Amniotic epithelial cell (primary cell): ENCODE measurements at places on chromosomes 5 and 9.
A peak's percentile ranks its signal among the peaks of the same experiment; 100 is the strongest.

DNA sequence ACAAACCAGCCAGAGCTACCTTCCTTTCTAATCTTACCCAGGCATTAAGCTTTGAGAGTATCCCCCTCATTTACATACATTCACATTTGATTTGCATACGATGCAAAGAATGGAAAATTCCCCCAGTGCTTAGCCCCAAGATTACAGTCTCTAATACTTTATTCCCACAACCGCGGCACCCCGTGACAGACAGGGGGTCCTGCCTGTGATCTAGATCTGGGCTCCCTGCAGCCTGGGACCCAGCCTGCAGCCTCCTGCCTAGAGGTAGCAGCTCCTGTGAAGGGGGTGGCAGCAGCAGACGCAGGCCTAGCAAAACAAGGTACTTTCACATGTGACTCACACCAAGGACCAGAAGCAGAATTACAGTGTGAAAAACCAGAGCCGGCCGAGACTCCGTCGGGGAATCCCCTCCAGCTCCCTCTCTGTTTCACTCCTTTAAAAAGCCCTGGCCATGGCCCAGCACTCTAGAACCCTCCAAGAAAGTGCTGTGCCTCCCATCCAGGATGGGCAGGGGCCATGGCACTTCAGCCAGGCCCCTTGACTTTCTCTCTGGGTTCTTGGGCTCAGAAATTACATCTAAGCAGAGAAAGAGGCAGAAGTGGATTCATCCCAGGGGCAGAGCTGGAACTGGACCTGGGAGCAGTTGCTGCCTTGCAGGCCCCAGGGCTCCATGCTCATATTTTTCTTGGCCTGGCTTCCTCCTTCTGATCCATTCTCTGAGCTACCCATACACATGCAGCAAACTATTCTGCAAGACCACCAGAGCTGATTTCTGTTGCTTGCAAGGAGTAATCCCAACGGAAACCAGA, 14.0 kb upstream of the TCF7 start:
- peak; percentile 65 for DNase-seq

- peak; percentile 82 for DNase-seq
Observed at GRCh38 chr5:150436141-150436680, 13.3 kb downstream of the RPS14 start.

DNA sequence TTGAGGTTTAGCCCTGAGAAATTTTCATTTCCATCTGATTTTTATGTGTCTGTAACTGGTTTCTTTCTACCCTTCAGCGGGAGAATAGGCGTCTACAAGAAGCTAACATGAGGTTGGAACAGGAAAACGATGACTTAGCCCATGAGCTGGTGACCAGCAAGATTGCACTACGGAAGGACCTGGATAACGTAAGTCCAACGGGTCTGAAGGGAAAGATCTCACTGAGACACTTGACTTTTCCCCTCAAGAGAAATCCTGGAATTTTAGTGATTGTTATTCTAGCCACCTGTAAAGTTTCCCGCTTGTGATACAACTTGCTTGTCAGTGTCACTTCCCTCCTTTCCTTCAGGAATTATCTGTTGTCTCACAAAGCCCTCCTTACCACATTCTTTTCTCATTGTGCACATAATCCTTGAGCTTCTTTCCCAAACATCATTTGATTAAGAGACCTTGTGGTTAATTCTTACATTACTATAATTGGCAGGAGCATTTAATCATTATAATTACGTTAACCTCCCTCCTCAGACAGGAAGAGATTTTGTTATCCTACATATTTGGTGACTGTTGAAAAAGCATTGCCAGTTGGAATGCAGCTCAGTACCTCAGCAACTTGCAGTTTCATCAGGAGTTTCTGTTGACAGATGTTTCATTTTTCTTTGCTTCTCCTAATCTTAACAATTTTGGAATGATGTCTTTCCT, 56.9 kb downstream of the GPR21 start:
- peak; percentile 90 for DNase-seq

DNA sequence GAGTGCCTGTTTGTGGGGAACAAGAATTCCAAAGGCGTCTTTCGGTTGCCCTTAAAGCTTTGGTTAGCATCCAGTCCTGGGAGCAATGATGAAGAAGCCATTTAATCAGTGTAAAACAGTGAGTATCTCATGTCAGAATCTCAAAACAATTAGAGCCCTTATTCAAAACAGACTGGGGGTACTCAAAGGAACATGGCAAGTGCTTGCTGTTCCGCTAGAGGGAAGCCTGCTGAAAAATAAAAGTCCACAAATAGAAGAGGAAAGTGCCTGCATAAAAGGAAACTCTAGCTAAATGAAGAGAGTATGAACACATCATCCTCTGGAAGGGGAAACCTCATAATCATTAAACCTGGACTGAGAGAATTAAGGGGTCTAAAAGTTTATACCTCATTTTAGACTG, 26.4 kb downstream of the FBXL7 start:
- no peak for DNase-seq
